ENCODE measurements at places on chromosomes 12 and 14.

DNA sequence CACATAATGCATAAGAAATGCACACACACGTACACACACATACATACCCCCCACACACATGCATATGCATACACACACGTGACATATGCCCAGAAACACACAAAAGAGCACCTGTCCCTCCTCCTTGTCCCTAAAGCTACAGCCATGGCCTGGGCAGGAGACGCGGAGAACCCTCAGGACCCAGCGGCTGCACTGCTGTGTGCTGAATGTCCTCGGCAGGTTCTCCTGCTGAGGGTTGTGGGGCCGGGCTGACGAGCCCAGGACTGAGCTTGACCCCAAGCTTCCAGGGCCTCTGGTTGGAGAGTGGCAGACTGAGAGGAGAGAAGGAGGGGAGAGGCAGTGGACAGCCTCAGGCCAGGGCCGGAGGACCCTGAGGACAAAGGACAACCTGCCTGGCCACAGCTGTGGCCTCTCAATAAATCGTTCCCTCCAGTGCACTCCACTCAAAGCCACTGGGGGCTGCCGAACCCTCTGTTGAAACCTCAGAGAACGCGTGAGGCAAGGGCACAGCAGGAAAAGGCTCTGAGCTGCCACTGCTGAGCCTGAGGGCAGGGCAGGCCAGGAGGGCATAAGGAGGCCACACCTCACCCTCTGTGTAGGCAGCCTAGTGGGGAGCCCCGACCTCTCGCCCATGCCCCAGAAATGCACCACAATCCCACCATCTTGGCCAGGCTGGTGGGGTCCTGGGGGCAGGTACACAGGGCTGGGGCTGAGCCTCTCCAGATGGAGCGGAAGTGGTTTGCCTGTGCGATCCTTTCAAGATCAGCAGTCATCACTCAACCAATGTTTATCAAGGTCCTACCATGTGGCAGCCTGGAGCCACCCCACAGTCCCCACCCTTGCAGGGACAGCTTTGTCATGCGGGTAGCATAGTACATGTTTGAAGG is 3.1 kb downstream of the CACNA2D4 start:
- DNase-seq = no peak

GRCh38 chr12:5908251-5908650 is 36.8 kb downstream of the ANO2 start:
- no peak for DNase-seq

GRCh38 chr14:78959674-78960264 is 789.6 kb downstream of the NRXN3 start:
- DNase-seq = peak; percentile 56

DNA sequence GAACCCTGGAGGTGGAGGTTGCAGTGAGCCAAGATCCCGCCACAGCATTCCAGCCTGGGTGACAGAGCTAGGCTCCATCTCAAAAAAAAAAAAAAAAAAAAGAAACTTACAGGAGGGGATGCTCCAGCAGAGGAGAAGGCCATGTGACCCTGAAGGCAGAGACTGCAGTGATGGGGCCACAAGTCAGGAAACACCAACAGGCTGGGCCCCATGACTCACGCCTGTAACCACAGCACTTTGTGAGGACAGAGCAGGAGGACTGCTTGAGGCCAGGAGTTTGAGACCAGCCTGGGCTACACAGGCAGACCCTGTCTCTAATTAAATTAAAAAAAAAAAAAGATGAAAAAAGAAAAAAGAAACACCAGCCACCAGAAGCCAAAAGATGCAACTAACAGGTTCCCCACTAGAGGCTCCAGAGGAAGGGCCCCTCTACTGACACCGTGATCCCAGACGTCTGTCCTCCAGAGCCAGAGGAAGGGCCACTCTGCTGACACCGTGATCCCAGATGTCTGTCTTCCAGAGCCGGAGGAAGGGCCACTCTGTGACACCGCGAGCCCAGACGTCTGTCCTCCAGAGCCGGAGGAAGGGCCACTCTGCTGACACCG is 9.1 kb upstream of the GLT1D1 start:
- DNase-seq = no peak

- DNase-seq = peak; percentile 27
Observed at GRCh38 chr12:130013771-130014484, 110.1 kb upstream of the TMEM132D start.

GRCh38 chr12:6763380-6763779 is 2.8 kb upstream of the PTMS start:
- no peak for DNase-seq

DNA sequence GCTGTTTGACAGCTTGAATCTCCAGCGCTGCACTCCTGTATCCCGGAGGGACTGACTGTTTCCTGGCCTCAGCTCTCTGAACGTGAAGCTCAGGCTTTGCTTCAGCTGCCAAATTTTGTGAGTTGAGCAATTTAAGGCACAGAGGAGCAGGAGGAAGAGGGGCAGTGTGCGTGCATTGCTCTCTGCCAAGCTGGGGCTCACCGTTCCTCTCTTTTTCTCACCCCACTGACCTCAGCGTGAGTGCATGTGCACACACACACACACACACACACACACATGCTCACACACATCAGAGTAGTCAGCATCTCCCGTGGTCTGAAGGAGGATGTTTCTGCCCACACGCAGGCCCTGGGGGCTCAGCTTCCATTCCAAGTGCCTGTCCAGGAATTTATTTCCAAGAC is 27.8 kb upstream of the BDKRB2 start:
- DNase-seq = no peak

- peak; percentile 57 for DNase-seq
Observed at GRCh38 chr12:4275016-4275869, 1.7 kb downstream of the CCND2 start.
